ENCODE measurements at places on chromosomes 2 and 18.

GRCh38 chr2:41375901-41376300 is 671.9 kb upstream of the PKDCC start:
- DNase-seq = no peak

DNA sequence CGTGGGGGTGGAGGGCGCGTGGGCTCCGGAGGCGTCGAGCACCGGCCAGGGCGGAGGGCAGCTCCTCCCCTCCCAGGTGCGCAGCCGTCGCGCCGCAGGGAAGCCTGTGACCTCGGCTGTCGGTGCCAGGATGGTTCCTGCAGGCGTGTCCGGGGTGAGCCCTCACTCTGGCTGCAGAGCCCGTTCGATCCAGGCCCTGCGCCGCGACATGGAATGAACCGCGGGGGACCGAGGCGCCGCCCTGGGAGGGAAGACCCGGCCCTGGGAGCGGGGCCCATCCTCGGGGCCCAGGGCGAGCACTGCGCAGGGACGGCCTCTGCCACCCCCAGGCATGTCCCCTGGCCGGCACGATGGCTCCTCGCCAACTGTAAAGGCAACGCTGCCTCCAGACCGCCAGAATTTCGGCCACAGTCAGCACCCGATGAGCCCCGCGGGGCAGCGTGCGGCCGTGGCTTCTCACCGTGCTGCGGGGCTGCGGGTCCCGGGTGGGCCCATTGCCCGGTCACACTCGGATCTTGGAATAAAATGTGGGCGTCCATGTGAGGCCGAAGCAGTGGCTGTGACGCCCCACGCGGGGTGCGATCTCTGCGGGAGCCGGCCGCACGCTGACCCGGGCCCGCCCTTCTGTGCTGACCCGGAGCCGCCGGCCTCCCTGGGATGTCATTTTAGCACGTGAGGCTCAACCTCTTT is 26.6 kb downstream of the SALL3 start:
- DNase-seq = no peak

- DNase-seq = peak; percentile 20
These were observed 2.2 kb downstream of the STAMBP start for GRCh38 chr2:73830871-73831401.

GRCh38 chr2:9770308-9771100 is 72.8 kb upstream of the TAF1B start:
- peak; percentile 73 for DNase-seq

DNA sequence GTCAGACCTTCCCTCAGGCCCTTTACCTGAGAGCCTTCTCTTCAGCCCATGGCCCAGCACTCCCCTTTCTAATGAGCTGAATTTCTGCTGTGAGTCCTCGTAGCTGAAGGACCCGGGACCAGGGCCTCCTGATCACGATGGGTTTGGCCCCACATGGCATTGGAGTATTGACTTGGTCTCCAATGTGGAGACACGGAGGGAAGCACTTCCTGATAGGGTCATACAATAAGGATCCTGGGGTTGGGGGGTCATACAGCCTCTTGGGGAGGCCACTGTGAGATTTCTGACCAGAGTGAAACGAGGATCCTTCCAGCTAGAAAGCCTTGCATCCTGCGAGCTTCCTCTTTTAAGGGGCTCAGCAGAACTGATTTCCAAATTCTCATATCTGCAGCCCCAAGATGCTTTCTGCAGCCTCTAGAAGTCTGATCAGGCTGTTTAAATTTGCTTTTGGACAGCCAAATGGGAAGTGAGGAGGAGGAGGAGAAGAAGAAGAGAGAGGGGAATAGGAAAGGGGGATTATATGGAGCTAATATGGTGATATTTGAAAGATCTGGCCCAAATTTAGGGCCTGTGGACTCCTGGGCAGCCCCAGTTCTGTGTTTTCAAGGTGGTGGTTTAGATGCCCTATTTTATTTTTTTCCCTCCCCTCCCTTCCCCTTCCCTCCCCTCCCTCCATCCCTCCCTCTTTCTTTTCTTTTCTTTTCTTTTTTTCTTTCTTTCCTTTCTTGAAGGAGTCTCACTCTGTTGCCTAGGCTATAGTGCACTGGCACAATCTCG is 38.9 kb downstream of the RHOB start:
- DNase-seq = no peak

GRCh38 chr2:11669454-11670291 is at the start of gene NTSR2:
NTSR2 (minus strand) TSS chr2:11670195; CDS start chr2:11670129, 66 bp downstream.
- peak; percentile 32 for DNase-seq

GRCh38 chr2:28821295-28821958 is 10.8 kb downstream of the SPDYA start:
- peak; percentile 53 for DNase-seq

- DNase-seq = no peak
These were observed 234.4 kb upstream of the RGPD4 start for GRCh38 chr2:107592280-107592624.

DNA sequence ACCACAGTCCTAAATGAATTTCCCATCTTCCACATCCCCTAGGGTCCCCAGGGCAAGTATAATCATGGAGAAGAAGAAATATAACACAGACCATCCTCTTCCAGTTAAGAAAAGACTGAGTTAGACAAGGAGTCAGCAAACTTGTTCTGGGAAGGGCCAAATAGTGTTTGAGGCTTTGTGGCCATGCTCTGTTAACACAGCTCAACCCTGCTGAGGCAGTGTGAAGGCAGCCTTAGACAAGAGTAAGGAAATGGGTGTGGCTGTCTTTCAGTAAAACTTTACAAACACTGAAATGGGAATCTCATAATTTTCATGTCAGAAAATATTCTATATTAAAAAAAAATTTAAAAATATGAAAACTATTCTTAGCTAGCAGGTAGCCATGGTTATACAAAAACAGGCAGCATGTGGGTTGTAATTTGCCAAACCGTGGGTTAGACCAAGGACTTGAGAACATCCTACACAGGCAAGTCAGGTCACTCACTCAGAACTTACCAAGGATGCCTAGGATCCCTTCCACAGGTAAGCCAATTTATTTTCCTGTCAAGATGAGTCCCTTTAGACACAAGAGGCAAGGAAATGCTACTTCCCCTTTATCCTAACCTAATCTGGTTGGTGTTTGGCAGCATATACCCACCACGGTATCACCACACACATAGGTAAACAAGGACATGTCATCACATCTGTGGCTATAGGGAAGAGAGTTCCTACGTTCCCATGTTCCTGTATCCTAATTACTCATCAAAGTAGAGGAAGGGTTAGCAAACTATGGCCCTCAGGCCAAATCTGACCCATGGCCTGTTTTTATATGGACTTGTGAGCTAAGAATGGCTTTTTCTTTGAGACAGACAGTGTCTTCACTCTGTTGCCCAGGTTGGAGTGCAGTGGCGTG is 31.9 kb downstream of the C2orf74 start:
- DNase-seq = peak; percentile 37

GRCh38 chr18:57749604-57749970 is 53.5 kb downstream of the ATP8B1 start:
- DNase-seq = no peak

GRCh38 chr2:33505966-33506365 is 29.5 kb downstream of the RASGRP3 start:
- no peak for DNase-seq

DNA sequence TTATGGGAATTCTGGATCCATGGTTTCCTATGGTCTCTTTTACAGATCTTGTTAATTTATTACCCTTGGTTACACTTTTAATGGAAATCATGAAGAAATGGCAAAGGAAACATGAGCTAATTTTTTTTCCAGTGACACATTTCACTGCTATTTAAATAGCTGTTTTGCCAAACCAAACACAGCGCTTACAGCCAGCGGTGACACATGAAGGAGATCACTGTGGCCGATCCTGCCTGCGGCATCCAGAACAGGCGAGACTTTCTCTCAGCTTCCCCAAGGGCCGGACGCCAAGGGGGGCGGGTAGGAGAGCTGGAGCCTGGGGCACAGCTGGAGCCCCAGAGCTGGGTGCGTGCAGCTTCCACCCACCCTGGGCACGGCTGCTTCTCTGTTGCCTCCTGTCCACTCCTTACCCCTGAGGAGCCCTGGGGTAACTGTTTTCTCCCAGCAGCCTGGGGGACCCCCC is 81.4 kb upstream of the PKDCC start:
- DNase-seq = no peak

DNA sequence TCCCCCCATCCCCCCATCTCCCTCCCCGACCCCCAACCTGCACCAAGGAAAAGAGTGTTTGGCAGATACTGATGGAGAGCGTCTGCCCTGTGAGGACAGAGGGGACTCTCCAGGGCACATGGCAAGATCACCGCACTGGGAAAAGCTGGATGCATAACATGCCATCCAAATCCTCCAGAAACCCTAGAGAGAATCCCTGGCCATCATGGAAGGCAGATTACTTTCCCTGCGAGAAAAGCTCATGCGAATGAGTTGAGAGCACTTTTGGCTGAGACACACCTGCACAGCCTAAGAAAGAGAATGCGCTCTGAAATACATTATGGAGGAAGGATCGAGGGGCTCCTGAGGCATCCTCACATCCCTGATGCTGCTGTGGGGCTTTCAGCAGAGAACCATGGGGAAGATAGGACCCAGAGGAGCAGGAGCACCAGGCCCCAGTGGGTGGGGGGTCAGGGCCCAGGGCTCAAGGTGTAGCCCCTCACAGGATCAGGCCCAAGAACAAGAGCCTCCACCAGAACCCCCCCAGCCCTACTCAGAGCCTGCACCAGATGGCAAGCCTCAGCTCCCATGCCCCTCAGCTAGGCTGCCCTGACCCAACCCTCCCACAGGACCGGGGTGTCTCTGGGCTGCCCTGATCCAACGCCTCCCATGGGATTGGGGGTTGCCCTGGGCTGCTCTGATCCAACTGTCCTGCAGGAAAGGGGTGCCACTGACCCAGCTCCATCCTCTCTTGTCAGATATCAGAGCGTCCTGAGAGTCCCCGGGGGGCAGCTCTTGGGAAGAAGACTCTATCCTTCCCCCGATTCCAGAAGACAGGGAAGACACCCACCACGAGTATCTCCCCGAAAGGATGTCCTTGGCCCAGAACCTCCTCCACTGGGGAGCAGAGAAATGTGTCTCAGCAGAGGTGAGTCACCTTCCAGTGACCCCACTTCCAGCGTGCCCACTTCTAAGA is 153.4 kb downstream of the NDUFA10 start:
- DNase-seq = peak; percentile 11

GRCh38 chr2:25309402-25309801 is 32.3 kb downstream of the DNMT3A start:
- peak; percentile 66 for DNase-seq

- DNase-seq = no peak
These were observed 31.9 kb downstream of the ATP8B1 start for GRCh38 chr18:57771193-57771592.

GRCh38 chr2:71336802-71337201 is 5.2 kb downstream of the ZNF638 start:
- no peak for DNase-seq

- DNase-seq = no peak
These were observed 249.7 kb upstream of the DLGAP1 start for GRCh38 chr18:4704781-4705180.

DNA sequence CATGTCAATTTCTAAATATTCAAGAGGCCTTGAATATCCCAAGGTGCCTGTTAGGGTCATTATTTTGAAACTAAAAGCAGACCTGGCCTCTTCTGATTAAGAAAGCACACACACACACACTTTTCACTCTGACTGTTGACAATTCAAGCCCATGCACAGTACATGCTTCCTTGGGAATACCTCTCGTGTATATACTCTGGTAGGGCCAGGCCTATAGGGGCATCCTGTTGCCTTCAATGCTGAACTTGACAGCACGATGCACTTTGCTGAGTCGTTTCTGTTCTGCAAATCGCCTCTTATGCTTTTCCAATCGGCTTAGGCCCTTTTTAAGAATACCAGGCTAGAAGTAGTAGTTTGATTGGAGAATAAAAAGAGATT is 40.6 kb downstream of the IWS1 start:
- DNase-seq = no peak

DNA sequence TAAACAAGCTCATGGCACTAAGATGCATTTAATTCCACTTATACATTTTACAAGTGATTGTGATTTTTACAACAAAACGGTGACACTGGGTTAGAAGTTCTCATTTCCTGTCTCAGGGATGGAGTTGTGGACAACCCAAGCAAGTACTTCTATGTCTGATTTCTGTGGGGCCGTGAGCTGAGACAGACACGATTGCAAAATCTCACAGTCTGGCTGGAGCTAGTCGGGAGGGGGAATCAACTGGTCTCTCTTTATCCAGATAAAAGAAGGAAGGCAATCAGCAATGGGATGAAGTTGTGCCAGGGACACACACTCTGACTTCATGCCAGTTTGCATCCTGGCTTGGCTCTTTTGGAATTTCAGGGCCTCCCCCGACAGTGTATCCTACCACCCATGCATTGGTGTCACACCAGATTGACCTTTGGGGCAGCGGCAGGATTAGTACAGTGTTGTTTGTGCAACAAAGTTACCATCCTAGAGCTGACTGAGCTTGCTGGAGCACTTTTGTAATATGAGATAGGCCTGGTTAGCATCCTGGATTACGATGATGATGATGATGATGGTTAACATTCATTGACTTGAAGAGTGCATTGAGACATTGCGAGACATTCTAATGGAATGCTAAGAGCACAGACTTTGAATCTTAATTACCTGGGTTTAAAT is 98.8 kb downstream of the CTAGE1 start:
- no peak for DNase-seq

GRCh38 chr2:44596537-44597320 is 235.0 kb downstream of the CAMKMT start:
- DNase-seq = no peak

DNA sequence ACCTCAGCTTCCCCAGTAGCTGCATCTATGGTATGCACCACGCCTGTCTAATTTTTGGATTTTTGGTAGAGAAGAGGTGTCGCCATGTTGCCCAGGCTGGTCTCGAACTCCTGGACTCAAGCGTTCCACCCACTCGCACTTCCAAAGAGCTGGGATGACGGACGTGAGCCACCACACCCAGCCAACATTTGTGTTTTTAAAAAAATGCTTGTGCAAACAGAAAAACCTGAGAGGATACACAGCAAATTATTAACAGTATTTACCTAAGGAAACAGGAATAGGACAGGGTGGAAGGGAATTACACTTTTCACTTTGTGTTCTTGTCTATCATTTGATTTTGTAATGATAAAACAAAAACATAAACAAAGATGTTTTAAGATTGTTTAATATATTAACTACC is 25.1 kb downstream of the NOL10 start:
- DNase-seq = no peak

DNA sequence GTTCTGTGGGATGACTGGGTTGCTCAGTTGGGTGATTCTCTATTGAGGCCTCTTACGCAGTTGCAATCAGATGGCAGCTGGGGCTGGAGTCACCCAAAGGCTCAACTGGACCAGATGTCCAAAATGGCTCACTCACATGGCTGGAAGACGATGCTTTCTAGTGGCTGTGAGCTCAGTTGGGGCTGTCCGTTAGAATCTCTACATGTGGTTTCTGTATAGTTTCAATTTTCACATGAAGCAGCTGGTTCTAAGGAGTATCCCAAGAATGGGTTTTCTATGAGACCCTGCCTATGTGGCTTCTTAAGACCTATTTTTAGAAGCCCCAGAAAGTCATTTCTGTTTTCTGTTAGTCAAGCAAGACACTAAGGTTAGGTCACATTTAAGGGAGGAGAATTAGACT is 4.4 kb downstream of the XRCC5 start:
- no peak for DNase-seq

GRCh38 chr2:186576614-186577013 is 13.2 kb upstream of the ITGAV start:
- no peak for DNase-seq

- DNase-seq = no peak
These were observed 4.9 kb upstream of the DRC1 start for GRCh38 chr2:26396734-26397298.

Data from activated CD4-positive, alpha-beta memory T cell treated with anti-CD3 and anti-CD28 coated beads, Interleukin-2, amount 10 ng/mL, durations not matched to agents 7 days and 5 days (primary cell).